ENCODE measurements at places on chromosomes 5 and 9.

- H3K4me3 ChIP-seq: no peak overlapping the region
- no peaks in the 10 kb centered on the region for H3K36me3 ChIP-seq
- H3K4me1 ChIP-seq: no peaks in the 10 kb centered on the region
- no peak overlapping the region for H3K27ac ChIP-seq
Observed at GRCh38 chr5:127003798-127004495, 26.4 kb downstream of the MARCHF3 start.

GRCh38 chr5:88390096-88390441 is 121.4 kb upstream of the TMEM161B start:
- no peak overlapping the region for H3K4me3 ChIP-seq
- no peaks in the 10 kb centered on the region for H3K27me3 ChIP-seq
- H3K36me3 ChIP-seq: no peaks in the 10 kb centered on the region
- no peaks in the 10 kb centered on the region for H3K4me1 ChIP-seq
- H3K27ac ChIP-seq: no peak overlapping the region

GRCh38 chr5:97425511-97425910 is 242.5 kb upstream of the RIOK2 start:
- no peaks in the 10 kb centered on the region for H3K27me3 ChIP-seq
- DNase-seq: no peak
- H3K27ac ChIP-seq: no peak overlapping the region
- no peaks in the 10 kb centered on the region for H3K36me3 ChIP-seq

DNA sequence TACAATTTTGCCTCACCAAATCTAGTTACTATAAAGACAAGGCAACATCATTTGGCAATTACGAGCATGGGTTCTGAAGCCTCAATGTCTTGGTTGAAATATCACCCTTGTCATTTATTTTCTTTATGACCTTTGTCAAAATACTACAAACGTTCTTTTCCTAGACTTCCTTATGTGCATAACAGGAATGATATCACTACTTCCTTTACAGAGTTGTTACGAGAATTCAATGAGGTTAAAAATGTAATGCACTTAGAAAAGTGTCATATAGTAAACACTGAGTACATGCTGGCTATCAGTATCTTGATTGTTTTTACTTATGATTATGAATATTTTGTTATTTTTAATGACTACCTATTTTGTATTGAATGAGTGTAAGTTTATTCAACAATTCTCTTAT is 640.9 kb upstream of the CCNG1 start:
- no peaks in the 10 kb centered on the region for H3K4me1 ChIP-seq
- no peak overlapping the region for H3K27ac ChIP-seq
- H3K27me3 ChIP-seq: no peaks in the 10 kb centered on the region

- no peaks in the 10 kb centered on the region for H3K4me1 ChIP-seq
- no peak overlapping the region for H3K4me3 ChIP-seq
- H3K36me3 ChIP-seq: no peaks in the 10 kb centered on the region
- DNase-seq: no peak
- no peaks in the 10 kb centered on the region for H3K27me3 ChIP-seq
Observed at GRCh38 chr9:97385626-97386264, 26.2 kb upstream of the TDRD7 start.

- H3K36me3 ChIP-seq: no peaks in the 10 kb centered on the region
- H3K27ac ChIP-seq: no peak overlapping the region
Observed at GRCh38 chr9:71716138-71716909, 52.0 kb downstream of the CEMIP2 start.

DNA sequence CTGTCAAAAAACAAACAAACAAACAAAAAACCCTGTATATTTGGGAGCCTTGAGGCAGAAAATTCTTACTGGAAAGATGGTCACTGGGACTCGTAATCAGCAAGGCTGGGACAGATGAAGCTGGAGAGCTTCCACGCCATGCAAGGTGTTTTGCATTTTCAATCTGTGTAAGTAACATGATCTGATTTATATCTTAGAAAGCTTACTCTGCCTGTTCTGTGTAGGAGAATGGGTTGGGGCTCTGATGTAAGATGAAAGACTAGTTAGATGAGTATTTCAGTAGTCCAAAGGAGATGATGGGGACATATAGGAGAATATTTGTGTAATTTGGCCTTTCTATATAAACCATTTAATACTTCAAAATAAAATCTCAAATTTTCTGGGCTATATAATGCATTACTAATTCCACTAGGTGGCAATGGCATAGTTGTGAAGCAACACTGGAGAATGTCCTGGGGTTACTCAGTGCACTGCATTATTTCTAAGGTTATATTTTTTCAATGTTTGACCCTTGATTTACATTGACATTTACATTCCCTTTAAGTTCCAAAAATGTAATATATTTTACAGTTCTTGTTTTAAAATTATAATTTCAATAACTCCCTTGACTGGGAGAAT is 21.9 kb upstream of the FSD1L start:
- no peak overlapping the region for H3K4me3 ChIP-seq
- no peaks in the 10 kb centered on the region for H3K27me3 ChIP-seq
- no peaks in the 10 kb centered on the region for H3K4me1 ChIP-seq
- no peak for DNase-seq
- H3K27ac ChIP-seq: no peak overlapping the region
- no peaks in the 10 kb centered on the region for H3K36me3 ChIP-seq

DNA sequence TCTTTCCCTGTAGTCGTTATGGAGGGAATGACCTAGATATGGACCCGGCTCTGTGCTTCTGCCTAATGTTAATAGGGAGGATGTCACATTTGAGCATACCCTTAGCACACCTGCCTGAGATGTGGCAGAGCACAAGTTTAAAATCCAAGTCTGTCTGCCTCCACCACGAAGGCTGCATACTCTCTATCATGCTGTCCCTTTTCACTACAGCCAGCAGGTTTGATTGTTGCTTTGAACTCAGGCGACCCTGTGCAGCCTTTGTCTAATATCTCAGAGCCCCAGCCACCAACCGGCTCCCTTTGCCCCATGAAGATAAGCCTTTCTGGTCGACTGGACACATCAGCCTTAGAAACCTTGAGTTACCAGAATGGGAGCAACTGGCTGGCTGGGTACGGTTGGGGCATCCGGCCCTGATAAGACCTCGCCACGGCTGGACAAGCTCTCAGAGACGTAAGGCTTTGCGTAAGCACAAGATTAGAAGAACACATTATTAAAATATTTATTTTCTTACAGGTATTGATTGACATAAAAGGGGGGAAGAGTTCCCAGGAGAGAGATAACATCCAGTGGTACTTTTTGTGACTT is 222.0 kb upstream of the TRIM32 start:
- H3K27ac ChIP-seq: no peak overlapping the region
- H3K4me3 ChIP-seq: no peak overlapping the region
- no peaks in the 10 kb centered on the region for H3K4me1 ChIP-seq
- H3K27me3 ChIP-seq: no peaks in the 10 kb centered on the region
- no peak for DNase-seq

DNA sequence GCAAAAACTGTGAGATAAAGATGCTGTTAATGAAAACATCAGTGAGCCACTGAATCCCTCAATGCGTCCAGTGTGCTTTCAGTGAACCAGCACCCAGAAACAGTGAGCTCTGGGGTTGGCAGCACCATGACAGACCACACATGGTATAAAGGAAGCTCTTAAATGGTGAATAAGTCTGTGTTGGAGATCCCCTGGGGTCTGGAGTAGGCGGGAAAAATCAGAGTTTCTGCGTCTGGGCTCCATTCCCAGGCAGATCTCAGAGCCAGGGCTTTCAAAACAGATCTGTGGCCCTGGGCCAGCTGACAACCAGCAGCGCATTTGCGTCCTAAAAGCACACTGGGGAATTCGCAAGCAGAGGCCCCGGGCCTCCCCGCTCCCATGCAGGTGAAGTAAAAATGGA is 233.5 kb downstream of the FRMD3 start:
- peak overlapping the region; percentile 9 for H3K27ac ChIP-seq

- no peaks in the 10 kb centered on the region for H3K36me3 ChIP-seq
- H3K27ac ChIP-seq: no peak overlapping the region
- no peaks in the 10 kb centered on the region for H3K4me1 ChIP-seq
- H3K27me3 ChIP-seq: no peaks in the 10 kb centered on the region
Observed at GRCh38 chr5:112689155-112689909, 48.4 kb upstream of the APC start.

DNA sequence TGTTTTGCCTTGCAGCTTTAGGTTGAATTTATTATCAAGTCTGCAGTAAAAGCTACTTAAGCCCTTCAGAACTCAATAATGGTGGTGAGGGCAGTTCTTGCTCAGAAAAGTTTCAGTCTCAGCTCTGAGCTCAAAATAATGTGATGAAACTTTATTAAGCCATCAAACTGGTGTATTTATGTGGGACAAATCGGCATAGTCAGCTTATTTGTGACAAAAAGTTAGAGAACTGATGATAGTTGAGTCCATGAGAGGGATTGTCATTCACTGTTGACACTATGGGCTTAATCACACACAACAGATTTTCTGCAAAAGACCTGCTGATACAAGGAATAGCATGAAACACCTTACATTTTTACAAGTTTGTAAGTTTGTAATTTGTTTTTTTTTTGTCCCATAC is 9.4 kb downstream of the SRD5A1 start:
- no peaks in the 10 kb centered on the region for H3K36me3 ChIP-seq
- no peaks in the 10 kb centered on the region for H3K4me1 ChIP-seq
- H3K27me3 ChIP-seq: no peaks in the 10 kb centered on the region
- no peak overlapping the region for H3K4me3 ChIP-seq
- no peak overlapping the region for H3K27ac ChIP-seq
- no peak for DNase-seq

DNA sequence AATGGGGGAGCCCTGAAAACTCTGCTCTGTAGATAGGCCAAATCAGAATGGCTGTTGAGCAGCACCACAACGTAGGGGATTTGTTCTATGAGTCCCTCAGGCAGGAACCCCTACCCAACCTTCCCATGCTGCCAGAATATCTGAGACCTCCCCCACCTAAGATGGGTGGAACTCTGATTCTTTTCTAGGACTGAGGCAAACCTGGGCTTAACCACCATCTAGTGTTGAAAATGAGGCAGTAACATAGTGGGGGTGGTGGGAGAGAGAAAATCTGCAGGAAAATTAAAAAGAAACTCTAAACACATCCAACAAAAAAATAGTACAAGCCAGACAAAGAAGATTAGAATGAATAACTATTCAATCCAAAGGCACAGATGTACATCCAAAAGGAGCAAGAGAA is 228.4 kb downstream of the ATPSCKMT start:
- no peaks in the 10 kb centered on the region for H3K4me1 ChIP-seq
- no peak overlapping the region for H3K4me3 ChIP-seq
- H3K36me3 ChIP-seq: no peaks in the 10 kb centered on the region

- DNase-seq: no peak
- no peaks in the 10 kb centered on the region for H3K36me3 ChIP-seq
- H3K27ac ChIP-seq: no peak overlapping the region
- H3K4me3 ChIP-seq: no peak overlapping the region
- H3K27me3 ChIP-seq: no peaks in the 10 kb centered on the region
Observed at GRCh38 chr5:72379936-72380335, 59.8 kb downstream of the PTCD2 start.

DNA sequence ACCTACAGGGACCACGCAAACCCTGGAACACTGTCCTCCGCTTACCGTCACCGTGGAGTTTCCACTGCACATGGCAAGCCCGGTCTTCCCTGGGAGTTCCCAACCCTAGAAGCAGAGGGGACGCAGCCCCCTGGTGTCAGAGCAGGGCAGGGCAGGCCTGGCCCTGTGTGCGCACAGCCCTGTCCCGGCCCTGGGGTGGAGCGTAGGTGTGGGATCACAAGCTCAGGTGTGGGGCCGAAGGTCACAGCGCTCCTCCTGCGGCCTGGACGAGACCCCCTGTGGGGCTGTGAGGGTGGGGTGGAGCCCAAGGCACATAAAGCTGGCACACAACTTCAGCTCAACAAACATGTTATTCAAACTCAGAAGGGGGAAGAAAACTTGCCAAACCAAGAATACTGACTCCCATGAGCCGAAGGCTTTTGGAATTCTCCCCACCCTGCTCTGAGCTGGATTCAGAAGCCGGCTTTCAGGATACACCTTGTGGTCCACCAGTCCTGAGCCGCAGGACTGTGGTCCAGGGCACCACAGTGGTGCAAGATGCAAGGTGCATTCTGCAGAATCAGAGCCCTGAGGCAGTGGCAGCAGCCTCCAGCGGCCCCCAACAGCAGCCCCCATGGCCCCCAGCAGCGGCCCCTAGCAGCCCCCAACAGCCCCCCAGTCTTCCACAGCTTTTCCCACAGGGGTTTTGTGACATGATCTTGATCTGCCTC is 11.8 kb upstream of the EXOC3 start:
- H3K4me3 ChIP-seq: no peak overlapping the region
- H3K36me3 ChIP-seq: no peaks in the 10 kb centered on the region
- DNase-seq: no peak
- H3K27ac ChIP-seq: no peak overlapping the region
- no peaks in the 10 kb centered on the region for H3K27me3 ChIP-seq

- no peak overlapping the region for H3K4me3 ChIP-seq
- no peak for DNase-seq
- no peak overlapping the region for H3K27ac ChIP-seq
- H3K36me3 ChIP-seq: no peaks in the 10 kb centered on the region
Observed at GRCh38 chr9:78103971-78104433, 72.4 kb upstream of the GNAQ start.

- H3K36me3 ChIP-seq: no peaks in the 10 kb centered on the region
- H3K4me1 ChIP-seq: no peaks in the 10 kb centered on the region
- no peak overlapping the region for H3K27ac ChIP-seq
- no peak overlapping the region for H3K4me3 ChIP-seq
Observed at GRCh38 chr9:76761448-76761847, 2.8 kb upstream of the PCA3 start.

GRCh38 chr9:116482740-116483139 is 204.4 kb upstream of the TRIM32 start:
- H3K4me1 ChIP-seq: peaks cover 3% of the 10 kb centered on the region
- H3K4me3 ChIP-seq: no peak overlapping the region
- no peak for DNase-seq
- H3K36me3 ChIP-seq: no peaks in the 10 kb centered on the region

DNA sequence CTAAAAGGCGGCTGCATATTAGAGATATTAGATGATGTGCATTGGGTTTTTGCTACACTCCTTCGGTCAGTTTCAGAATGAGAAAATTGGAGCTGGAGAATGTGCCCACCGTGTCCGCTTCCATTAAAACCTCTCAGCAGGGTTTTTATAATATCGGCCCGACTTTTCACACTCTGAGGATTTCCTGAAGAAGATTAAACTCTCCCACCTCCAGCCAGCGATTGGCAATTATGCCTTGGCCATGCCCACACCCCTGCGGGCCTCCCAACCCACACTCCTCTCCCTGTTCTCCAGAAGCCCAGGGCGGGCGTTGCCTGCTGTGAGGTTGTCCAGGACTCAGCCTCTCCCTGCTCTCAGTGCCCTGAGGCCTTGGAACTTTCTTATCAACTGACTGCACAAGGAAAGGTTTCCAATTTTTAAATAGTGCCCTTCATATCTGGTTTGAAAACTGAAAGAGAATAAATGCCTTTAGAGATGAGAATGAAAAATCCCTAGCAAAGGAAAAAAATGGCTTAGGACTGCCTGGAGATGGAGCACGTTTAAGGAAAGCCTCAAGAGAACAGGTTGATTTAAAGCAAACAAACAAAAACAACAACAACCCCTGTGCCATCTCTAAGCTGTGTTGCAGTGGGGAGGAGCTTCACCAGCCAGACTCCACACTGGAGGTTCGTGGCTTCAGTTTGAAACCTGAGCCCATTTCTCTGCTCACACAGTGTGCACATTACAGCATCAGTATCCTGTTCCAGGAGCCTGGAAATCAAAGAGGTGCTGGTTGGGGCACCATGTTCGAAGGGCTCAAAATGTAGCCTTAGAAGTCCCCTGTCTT is 292.9 kb downstream of the NSG2 start:
- no peaks in the 10 kb centered on the region for H3K27me3 ChIP-seq
- no peak overlapping the region for H3K4me3 ChIP-seq
- no peak for DNase-seq
- no peaks in the 10 kb centered on the region for H3K36me3 ChIP-seq

GRCh38 chr5:80540691-80541090 is 29.4 kb downstream of the ANKRD34B start:
- no peak overlapping the region for H3K4me3 ChIP-seq
- H3K4me1 ChIP-seq: no peaks in the 10 kb centered on the region
- no peak for DNase-seq
- H3K27me3 ChIP-seq: no peaks in the 10 kb centered on the region

- H3K27me3 ChIP-seq: no peaks in the 10 kb centered on the region
- no peak overlapping the region for H3K4me3 ChIP-seq
- no peak overlapping the region for H3K27ac ChIP-seq
- H3K36me3 ChIP-seq: no peaks in the 10 kb centered on the region
Observed at GRCh38 chr9:38374847-38375571, 17.5 kb upstream of the ALDH1B1 start.
